ENCODE measurements at places on chromosomes 11 and 22.

DNA sequence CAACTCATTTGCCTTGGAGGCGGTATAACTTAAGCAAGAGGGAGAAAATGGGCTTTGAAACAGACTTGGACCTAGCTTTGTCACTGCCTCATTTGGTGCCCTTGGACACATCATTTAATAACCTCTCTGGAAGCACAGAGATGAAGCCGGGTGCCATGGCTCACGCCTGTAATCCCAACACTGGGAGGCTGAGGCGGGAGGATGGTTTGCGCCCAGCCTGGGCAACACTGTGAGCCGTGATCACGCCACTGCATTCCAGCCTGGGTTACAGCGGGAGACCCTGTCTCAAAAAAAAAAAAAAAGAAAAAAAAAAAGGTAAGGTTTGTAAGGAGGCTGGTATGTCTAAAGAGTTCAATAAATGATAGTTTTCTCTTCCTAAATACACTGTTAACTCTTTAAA is 806 bp downstream of the COA4 start:
- peak; percentile 43 for DNase-seq

DNA sequence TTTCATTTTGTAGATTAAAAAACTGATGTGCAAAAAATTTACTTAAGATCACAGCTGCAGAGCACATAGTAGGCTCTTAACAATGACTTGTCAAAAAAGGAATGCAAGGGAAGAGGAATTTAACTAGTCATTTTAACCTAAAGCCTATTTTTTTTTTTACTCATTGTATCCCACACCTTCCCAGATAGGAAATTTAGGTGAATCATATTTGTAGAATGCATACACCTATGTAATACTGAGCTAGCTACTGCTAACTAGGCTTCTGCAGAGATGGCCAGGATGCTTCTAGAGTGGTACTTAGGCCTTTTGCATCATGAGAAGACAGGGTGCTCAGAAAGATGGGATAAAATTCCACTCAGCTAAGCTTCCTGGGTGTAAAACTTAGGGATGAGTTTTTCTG is 387.3 kb downstream of the AASDHPPT start:
- no peak for DNase-seq

DNA sequence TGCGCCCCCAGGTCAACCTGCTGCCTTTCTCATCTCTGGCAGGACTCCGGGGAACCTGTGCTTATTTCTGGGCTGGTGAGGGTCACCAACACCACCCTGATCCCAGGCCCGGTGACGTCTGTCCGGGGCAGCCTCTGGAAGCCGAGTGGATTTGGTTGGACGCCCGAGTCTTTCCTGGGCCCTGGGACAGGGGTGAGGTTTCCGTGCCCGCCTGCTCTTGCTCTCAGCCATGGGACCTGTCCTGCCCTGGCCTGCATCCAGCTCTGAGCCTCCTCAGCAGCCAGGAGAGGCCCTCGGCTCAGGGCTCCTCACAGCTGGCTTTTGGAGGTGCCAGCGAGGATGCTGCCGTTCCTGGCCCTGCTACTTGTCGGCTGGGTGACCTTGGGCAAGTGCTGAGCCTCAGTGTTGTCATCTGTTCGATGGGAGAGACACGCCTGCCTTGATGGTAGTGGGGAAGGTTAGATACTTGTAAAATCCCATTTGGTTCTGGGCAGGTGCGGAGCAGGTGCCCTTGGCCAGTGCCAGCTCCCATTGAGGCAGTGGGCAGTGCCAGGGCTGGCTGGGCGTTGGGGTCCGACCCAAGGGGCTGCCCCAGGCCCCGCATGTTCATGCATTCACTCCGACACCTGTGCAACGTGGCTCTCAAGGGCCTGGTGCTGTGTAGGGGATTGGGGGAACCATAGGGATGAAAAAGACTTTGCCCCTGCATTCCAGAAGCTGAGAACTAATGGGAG is 58.9 kb upstream of the THY1 start:
- DNase-seq, result no peak

DNA sequence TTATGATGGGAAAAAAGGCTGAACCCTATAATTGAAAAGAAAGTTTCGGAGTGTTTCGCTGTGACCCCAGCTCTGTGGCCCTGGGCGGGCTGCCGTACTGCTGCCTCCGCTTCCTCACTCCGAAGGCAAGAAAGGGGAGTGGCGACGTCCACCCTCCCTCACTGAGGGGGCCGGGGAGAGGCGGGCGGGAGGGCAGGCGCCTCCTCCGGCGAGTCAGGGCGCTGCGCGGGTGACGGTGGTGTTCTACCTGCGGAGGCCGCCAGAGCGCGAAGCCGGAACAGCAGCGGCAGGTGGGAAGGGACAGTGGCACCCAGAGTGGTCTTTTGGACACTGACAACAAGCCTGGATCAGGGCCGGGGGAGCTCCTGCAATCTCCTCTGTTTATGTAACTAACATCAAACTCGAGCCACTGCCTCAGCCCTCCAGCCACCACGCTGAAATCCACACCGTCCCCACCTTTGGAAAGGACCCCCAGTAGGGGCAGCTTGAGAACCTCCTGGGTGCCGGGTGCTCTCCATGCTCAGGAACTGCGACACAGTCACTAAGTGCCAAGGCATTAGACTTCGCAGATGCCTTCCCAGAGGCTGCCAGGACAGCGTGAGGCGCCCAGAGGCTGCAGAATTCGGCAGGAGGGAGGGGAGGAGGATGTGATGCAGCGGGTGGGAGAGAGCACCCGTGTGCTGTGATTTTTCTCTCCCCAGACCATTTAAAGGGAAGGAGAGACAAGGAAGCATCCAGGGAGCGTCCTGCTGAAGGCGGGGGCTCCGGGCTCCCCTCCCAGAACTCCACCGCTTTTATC is 25.5 kb downstream of the BID start:
- no peak for DNase-seq
